Kidney capillary endothelial cell (primary cell): ENCODE measurements at places on chromosomes 6 and 20.

GRCh38 chr6:165664559-165665383 lies 1.7 kb upstream of the PDE10A start:
- no peak for DNase-seq

DNA sequence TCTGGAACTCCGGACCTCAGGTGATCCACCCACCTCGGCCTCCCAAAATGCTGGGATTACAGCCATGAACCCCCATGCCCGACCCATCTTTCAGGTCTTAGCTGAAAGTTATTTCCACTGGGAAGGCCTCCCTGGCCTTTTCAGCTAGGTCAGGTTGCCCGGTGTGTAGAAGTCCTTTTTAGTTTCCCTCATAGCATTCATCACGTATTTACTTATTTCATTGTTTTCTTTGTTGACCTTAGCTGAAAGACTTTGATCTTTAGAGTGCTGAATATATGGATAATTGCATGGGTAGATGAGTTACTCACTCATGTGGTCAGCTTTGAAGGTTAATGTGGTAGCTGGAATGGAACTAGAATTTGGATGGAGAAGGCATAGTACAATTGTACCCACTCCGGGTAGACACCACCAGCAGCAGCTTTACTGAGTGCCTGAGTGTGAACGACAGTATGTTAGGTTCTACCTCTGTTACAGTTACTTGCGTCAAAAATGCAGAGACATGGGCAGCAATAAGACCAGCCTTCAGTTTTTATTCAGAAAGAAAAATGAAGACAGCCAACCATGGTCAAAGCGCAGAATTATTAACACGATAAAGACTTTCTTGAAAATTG lies 9.1 kb downstream of the KIZ start:
- no peak for DNase-seq

- no peak for DNase-seq
Measured at GRCh38 chr6:49958180-49958579, 5.8 kb downstream of the DEFB114 start.

DNA sequence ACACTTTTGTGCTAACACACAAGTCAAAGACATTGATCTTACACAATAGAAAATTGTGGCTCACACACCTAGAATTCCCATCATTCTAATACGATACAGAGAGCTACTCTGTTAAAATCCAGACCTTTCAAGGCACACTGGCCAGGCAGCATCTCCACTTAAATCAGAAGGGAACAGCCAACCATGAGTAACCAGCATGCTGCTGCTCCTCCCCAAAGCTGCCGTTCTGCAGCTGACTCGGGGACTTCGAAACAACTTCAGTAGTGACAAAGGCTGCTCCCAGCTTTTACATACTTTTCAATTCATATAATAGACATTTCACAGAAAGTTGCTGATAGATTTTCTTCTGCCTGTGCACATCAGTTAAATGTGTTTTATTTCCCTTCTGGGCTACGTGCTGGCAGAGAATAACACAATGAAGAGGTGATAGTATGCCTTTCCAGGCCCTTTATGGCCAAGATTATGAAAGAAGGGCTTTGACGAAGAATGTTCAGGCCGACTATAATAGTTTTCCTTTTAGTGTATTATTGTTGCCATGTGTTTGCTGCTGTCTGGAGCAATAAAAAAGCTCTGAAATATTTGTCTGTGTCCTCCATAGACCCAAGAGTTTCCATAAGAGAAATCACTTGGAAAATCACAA lies 159.0 kb downstream of the GMDS start:
- DNase-seq = no peak

GRCh38 chr6:41332241-41332640 lies 3.2 kb upstream of the NCR2 start:
- no peak for DNase-seq

- DNase-seq = no peak
Measured at GRCh38 chr6:82691997-82692396, 328.4 kb downstream of the TPBG start.

DNA sequence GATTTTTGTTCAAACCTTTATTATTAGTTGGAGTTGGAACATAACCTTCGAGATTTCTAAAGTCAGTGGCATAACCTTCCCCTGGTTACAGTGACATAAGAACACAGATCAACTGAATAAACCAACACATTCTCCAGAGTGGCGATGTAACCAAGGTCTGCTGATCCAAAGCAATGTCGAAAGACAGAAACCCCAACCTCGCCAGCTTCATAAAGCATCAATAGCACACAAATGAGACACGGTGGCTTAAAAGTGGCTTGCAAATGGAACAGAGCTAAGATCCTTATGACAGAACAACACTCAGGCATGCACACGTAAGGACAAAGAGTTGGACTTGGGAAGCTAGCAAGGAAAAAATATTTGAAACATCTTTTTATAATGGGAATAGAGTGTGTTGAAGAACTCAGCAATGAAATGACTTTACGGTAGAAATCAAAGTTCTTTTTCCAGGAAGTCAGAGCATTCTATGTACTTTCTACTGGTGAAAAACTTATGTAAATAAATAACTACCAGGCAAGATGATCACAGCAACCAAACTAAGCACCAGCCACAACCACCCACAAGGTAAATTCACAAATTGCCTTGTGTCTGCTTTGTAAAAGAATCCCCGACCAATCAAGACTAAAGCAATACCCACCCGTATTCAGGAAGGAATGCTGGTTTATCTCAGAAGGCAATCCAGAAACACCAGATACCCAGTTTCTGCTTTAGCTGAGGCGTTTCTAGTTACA lies 61.0 kb upstream of the NHSL1 start:
- DNase-seq = no peak

DNA sequence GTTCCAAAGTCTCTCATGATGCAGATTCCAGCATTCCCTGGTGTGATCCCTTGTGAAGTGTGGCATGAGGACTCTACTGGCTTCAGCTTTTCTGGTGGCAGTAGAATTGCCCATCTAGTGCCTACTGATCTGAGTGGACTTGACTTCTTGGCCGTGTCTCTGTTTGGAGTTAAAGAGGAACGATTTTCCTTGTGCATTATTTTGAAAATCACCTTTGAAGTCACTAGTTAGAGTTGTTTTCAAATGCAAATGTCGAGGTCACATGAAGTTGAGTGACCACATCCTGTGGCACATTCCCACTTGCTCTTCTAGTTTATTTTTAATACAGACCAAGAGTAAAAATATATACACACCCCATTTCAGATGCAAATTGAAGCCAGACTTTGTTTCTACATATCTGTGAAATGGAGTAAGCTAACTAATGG lies 270.7 kb upstream of the TAB2 start:
- no peak for DNase-seq

GRCh38 chr6:88449770-88450169 lies 283.6 kb upstream of the CNR1 start:
- no peak for DNase-seq

GRCh38 chr6:81138236-81138635 lies 614.2 kb downstream of the TENT5A start:
- DNase-seq = no peak

DNA sequence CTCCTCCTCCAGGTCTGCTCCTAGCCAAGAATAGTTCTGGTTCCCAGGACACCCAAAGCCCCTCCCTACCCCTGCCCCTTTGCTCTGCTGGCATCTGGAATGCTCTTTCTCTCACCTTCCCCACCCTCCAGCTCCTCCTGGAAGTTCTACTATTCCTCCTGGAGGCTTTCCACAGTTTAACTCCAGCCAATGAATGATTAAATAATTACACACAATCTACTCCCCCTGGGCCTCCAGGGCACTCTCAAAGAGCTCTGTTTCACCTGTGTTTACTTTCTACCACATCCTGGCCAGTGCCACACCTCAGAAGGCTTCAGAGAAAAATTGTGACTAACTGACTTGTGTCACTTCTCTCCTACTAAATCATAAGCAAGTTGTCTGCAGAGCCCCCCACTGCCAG lies 36.2 kb downstream of the GCM1 start:
- no peak for DNase-seq

DNA sequence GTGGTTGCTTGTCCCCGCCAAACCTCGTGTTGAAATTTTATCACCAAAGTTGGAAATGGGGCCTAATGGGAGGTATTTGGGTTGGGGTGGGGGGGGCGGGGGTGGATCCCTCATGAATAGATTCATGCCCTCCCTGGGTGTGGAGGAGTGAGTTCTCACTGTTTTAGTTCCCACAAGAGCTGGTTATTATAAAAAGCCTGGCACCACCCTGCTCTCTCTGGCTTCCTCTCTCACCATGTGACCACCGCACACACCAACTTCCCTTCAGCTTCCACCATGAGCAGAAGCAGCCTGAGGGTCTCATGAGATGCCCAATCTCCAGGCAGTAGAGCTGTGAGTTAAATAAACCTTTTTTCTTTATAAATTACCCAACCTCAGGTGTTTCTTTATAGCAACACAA lies 111.3 kb downstream of the PRDM1 start:
- no peak for DNase-seq

DNA sequence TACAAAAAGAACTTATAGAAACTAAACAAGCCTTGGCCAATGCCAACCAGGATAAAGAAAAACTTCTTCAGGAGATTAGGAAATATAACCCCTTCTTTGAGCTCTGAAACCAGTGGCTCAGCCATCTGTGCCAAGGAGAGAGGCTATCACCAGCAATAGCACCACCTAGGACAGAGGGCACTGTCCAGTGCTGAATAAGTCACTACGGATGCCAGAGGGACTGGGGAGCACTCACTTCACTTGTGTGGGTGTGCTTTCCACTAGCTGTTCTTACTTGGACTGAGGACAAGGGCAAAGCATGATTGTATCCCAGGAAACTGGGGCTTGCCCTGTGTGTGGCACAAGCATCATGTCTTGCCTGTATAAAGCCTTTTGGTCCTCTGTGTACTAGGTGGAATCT lies 15.5 kb downstream of the TAF11 start:
- no peak for DNase-seq

DNA sequence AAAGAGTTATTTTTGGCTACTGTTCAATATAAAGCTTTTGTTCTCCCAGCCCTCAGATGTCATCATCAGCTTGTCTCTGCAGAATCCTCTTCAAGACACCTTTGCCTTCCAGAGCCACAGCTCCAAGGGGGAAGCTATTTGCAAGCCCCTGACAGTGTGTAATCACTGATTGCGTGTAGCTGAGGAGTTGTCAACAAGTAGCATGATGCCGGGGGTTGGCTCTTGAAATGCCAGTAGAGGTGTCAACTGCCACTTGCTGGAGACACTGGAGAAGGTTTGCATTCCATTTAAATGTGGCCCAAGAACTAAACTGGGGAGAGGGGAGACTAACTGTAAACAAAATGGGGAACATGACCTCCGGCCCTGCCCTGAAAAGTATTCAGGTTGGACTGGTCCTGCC lies 44.3 kb upstream of the PDYN start:
- DNase-seq = no peak

GRCh38 chr6:14381829-14382677 lies 264.5 kb downstream of the CD83 start:
- no peak for DNase-seq

GRCh38 chr6:137497721-137498463 lies 3.7 kb upstream of the OLIG3 start:
- DNase-seq = no peak

DNA sequence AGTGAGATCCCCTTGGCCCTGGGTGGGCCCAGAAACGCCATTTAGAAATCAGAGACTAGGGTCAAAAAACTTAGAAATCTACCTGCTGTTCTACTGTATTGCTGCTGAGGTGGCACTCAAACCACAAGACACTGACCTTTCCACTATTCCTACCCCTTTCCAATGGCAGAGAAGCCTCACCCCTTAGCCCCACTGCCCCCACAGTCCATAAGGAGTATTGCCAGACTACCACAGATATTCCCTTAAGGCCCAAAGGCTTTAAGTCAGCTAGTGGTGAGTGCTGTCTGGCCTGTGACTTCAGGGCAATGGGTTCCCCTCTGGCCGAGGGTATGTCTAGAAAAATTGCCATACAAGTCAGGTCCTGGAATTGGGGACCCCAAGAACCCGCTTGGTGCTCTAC lies 656.1 kb downstream of the COL12A1 start:
- DNase-seq = no peak

GRCh38 chr6:132147530-132148011 lies 196.4 kb upstream of the CCN2 start:
- DNase-seq = no peak

- no peak for DNase-seq
Measured at GRCh38 chr6:156126535-156126934, 650.6 kb upstream of the ARID1B start.

DNA sequence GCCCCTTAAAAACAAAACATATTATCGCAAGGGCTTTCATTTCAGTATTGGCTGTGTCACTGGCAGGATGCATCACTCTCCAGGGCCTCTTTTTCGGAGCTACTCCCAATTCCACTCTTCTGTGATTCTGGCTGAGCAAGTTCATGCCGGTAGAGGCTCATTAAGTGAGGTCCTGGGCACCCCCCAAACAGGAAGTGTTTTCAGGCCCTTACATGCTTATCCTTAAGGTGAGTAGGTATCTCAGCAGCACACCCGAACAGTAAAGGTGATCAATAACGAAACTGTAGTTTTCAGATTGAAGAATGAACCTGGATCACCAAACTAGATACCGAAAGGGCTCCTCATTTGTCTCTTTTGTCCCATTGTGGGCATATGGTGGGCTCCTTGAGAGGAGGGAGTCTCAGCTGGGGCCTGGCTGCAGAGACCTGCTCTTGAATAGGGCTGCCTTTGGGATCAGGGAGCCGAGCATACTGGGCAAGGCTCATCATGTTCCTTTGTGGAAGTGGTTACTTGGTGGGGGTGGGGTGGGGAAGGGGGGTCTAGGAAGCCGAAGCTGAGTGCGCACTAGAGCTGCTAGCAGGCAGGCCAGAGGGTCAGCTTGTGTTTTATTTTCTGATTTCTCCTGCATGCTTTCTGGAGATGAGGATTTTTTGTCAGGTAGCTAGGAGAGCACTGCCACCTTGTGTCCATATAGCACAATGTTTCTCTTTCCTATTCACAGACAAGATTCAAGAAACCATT lies 65.2 kb downstream of the CDS2 start:
- peak; percentile 79 for DNase-seq

GRCh38 chr20:24718277-24718676 lies 230.8 kb upstream of the CST7 start:
- no peak for DNase-seq

GRCh38 chr6:137402143-137402680 lies 92.0 kb downstream of the OLIG3 start:
- no peak for DNase-seq

- no peak for DNase-seq
Measured at GRCh38 chr6:113596387-113597230, 260.5 kb upstream of the MARCKS start.

DNA sequence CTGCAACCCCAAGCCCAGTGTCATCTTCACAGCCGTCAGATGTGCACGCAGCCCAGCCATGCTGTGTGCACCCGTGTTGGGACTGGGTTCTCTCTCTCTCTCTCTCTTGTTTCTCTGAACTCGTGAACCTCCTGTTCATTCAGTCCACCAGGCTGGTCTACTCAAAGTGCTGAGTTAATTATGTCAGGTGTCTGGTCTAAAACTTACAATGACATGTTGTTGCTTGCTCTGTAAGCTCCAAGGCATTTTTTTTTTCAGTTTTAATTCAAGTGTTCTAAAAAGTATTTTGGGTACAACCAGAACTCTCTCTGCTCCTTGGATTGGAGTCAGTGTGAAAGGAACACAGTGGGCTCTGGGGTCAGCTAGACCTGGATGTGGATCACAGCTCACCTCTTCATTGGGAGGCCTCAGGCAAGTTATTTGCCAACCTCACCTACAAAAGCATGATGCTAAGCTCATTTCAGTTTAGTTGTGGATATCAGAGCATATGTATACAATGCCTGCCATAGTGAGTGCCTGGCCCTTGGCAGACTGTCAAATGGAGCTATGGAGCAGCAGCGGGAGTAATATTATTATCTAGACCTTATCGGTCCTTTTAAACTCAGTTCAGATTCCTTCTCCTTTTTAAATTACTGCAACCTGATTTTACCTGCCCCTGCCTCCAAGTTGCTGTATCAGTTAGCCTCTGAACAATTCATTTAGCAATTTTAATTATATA lies 59.5 kb downstream of the PLEKHG1 start:
- no peak for DNase-seq

- DNase-seq = no peak
Measured at GRCh38 chr6:22717915-22718314, 148.5 kb downstream of the HDGFL1 start.
